ENCODE measurements at places on chromosomes 11 and 22. TPM values are rescaled to one million over a fixed set of nuclear protein-coding genes. Genes with fewer than 3 reads are reported as not detected.
A peak's percentile ranks its signal among the peaks of the same experiment; 100 is the strongest.

- DNase-seq: peak; percentile 93
Observed at GRCh38 chr22:50030297-50031188, 18.0 kb upstream of the IL17REL start.

The MRGPRX3 gene
- total RNA-seq: not detected

The HIC2 gene
- total RNA-seq: 4.8 TPM

GRCh38 chr11:23063276-23063675, 203.0 kb upstream of the CCDC179 start:
- DNase-seq: no peak

DNA sequence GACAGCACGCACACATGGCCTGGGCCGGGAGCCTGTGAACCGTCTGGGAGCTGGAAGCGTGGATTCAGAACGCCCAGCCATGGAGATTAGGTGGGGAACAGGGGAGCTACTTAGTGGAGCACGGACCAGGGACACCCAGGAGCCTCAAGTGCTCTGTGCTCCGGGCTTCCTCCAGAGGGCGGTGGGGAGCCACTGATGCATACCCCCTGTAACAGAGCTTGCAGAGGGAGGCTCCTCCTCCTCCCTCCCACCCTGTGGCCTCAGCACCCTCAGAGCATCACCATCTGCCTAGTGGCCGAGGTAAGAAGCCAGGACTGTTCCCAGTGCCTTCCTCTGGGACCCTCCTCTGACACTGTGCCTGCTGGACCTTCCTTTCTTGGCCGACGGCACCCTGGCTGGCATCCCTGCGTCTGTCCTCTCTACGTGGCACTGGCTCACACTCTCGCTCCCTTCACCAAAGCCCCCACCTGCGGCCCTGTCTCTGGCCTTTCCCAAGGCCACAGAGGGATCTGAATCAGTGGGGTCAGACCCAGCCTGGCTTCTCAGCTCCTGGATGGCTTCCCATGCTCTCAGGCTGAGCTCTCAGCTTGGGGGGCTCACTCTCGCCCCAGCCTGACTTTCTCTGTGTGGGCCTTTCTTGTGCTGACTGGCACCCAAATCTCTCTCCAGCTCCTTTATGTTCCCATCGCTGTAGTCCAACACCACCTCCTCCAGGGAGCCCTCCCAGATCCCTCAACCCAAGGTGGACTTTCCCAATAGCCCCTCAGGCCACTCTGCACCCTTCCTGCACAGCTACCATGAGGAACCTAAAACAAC, 780.9 kb downstream of the BRD1 start:
- DNase-seq: no peak

GRCh38 chr11:81772166-81772565, 961.5 kb downstream of the FAM181B start:
- no peak for DNase-seq

- no peak for DNase-seq
Observed at GRCh38 chr11:91998481-91998880, 226.1 kb upstream of the FAT3 start.

GRCh38 chr11:41118521-41118920, 340.9 kb downstream of the LRRC4C start:
- no peak for DNase-seq

- no peak for DNase-seq
Observed at GRCh38 chr11:32358729-32359128, 76.6 kb downstream of the WT1 start.

GRCh38 chr22:23137905-23138561, 3.8 kb downstream of the RSPH14 start:
- DNase-seq: no peak

DNA sequence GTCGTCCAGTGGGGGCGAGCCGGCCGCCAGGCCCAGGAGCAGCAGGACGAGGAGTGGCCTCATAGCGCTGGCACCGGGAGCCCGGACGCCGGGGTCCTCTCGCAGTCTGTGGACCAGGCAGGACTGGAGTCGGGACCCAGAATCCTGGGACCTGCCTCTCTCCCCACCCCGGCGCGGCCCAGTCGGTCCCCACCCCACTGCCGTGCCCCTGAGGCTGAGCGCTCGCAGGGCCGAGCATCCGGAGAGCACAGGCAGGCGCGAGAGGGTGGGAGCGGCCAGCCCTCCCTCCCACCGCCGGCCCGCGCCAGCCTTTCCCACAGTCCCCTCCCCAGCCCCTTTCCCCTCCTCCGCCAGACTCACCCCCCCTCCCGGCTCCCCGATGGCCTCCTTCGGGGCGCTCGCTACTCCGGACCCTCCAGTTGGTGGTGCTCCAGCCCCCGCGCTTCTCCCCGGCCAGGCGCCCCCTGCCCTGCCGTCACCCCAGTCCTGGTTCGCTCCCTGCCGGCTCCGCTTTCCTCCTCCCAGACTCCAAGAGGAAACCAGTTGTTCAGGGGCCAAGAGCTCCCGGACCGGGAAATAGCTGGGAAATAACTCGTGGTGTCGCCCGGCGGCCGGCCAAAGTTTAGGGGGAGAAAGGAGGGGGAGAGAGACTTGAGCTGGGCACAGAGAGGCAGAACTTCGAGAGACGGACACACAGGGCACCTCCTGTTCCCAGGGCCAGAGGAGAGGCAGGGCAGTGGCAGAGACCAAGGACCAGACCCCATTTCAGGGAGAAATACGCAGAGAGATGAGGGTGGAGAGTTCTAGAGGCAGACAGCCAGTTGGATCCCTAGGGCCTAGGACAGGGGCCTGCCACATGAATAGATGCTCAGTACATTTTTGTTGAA, at the start of gene C1QTNF5:
Gene C1QTNF5, minus strand, starts transcription at position 549 of the 887 bp plus-strand sequence. Its CDS starts 486 bp downstream, at position 63.
- DNase-seq: peak; percentile 79

The TMPRSS6 gene
- total RNA-seq: 7.5 TPM

The MPPED2 gene
- 1.1 TPM for total RNA-seq

DNA sequence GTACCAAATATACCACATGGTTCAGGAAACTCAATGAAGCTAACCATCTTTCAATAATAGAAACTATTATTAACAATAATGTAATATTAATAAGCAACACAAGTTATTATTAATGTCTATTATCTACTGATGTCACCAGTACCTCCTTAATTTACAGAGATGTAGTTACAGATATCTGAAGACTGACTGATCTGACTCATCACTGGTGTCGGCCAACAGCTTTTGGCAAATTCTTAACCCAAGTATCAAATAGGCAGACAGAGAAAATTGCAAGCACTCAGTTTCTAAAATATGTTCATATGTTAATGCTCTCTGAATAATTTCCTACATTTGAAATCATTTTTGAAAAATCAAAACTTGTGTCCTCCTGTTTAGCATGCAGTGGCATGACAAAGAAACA, 100.4 kb upstream of the DDI1 start:
- no peak for DNase-seq

DNA sequence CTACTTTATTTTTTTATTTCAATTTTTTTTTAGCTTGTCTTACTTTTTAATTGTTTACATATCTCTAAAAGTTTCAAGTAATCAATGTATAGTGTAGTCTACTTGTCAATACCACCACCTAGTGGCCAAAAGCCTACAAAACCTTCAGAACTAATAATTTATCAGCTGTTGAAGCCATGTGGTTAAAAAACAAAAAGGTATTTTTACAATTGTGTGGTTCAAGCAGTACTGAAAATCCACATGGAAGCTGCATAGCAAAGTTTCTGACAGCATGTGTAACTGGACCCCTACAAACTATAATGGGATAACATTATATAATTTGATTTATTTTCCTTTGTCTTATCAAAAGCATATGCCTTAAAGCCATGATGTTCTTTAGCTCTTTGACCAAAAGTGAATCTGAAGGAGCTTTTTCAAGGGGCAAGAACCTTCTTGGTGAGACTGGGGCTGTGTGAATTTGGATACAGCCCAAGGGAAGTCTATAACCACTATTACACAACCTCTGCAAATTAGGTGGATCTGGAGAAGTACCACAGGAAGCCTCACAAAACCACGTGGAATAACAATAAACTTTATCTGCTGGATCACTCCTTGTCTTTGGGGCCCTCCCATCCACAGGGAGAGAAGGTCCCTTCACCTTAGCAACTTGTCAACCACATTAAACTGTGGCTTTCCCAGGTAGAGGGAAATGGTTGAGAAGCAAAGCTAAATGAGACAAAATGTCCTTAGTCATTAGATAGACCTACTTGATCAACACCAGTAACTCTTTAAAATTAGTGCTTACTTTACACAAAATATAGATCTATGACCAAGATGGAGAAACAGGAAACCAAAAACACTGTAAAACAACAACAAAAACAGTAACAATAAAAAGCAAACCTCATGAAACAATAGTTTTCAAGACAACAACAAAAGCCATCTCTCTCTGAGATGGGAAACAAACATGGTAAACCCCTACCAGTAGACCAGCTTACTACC, 9.9 kb downstream of the NARS2 start:
- no peak for DNase-seq

The CASP5 gene
- total RNA-seq: not detected

The TMEM218 gene
- 17.1 TPM for total RNA-seq

The SOX10 gene
- total RNA-seq: 21.1 TPM

DNA sequence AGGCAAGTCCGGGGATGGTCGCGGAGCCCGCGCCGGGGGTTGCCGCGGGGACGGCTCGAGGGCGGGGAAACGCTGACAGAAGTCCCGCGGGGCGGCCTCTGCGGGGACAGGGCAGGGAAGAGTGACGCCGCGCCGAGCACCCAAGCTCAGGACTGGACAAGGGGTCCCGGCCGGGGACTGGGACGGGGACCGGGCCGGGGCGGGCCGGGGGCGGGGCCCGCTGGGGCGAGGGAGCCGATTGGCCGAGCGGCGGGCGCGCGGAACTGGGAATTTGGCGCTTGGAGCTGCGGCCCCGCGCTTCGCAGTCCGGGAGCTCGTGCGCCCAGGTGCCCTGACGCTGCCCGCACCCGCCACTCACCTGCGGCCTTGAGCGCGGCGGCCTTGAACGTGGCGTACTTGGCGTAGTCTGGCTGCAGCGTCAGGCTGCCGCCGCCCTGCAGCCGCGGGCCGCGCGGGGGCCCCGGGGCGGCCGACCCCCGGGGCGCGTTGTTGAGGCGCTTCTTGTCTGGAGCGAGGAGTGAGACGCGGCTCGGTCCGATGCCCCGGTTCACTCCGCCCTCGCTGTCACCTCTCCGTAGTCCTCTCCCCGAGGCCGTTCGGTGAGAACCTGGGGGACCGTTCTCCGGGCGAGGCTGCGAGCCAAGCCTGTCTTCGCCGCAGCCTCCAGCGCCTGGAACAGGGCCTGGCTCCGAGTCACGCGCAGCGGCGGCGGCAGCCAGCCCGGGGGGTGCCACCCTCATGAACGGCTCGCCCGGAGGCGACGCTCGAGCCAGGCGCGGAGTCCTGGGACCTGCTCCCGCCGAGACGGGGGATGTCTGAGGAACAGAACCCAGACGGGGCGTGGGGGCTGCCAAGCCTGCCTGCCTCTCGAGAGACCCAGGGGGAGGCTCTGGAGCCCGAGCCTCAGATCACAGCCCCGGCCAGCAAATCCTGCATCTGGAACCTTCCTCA, 4.5 kb downstream of the SHISA8 start:
- no peak for DNase-seq

The OTOG gene
- not detected for total RNA-seq

GRCh38 chr11:35138943-35139721, at the start of gene CD44:
Gene CD44 (plus strand): TSS chr11:35139171. CDS start chr11:35139304, 133 bp downstream.
- DNase-seq: peak; percentile 87

The APOBEC3G gene
- 3.9 TPM for total RNA-seq

GRCh38 chr11:117314840-117315239, 1.2 kb downstream of the BACE1 start:
- DNase-seq: no peak

GRCh38 chr11:65919573-65920371, 546 bp downstream of the DRAP1 start:
- no peak for DNase-seq

- peak; percentile 95 for DNase-seq
Observed at GRCh38 chr11:44538375-44539054, 26.9 kb upstream of the CD82 start.

The CEP126 gene
- total RNA-seq: 2.6 TPM

DNA sequence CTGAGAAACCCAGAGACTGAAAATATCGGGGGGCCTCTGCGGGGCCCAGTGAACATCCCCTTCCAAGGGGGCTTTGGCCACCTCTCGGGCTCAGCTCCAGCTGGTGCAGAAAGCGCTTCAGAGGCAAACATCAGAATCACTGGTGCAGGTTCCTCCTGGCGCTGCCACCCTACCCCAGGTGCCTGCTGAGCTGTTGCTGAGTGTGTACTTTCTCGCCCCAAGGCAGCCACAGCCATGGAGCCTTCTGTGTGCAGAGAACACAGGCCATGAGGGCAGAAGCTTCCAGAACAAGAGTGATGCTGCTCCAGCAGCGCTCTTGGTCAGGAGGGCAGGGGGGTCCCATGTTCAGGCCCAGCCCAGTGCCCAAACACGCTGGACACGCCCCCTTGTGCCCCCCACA, 6.3 kb downstream of the DRD4 start:
- DNase-seq: no peak

- no peak for DNase-seq
Observed at GRCh38 chr11:11843211-11843621, 1.4 kb downstream of the USP47 start.

GRCh38 chr11:819129-819931, 616 bp downstream of the PNPLA2 start:
- DNase-seq: peak; percentile 99

DNA sequence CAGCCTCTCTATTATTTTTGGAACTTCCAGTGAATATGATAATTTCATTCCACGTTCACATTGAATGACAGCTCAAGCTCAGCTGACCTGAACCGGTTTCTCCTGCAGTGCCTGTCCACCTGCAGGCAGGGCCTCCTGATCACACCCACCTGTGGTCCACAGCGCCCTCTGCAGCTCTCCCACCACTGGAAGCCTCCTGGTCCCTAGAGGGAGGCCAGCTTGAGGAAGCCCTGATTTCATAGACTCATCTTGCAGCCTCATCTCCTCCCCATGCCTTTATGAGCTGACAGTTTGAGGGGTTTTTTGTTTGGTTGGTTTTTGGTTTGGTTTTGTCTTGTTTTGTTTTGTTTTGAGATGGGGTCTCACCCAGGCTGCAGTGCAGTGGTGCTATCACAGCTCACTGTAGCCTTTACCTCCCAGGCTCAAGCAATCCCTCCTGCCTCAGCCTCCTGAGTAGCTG, 29.9 kb upstream of the MALAT1 start:
- no peak for DNase-seq

DNA sequence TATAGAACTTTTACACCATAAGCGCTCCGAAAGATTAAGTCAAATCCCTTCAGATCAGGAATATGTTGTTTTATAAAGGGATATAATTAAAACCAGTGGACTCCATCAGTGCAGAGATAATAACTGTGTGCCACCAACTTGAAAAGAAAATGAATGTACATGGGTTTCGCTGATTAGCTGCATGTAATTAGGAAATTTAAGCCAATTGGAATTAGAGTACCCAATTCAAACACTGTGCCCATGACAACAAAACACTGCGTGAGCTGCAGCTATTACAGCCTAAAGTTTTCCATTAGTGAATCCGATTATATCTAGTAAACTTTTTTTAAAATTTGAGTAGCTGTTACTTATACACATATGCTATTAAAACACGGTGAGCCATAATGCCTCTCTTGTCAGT, 392.3 kb upstream of the ARHGAP42 start:
- no peak for DNase-seq

GRCh38 chr22:42644422-42645340, 4.3 kb upstream of the ATP5MGL start:
- DNase-seq: no peak

- no peak for DNase-seq
Observed at GRCh38 chr11:125053167-125053566, 9.9 kb upstream of the SLC37A2 start.

- DNase-seq: no peak
Observed at GRCh38 chr11:128717516-128717915, 23.6 kb downstream of the FLI1 start.

GRCh38 chr22:37313376-37314314, 31.3 kb downstream of the CYTH4 start:
- DNase-seq: no peak

- no peak for DNase-seq
Observed at GRCh38 chr22:44107340-44107739, 73.4 kb upstream of the PARVG start.

All from lower leg skin (tissue), 4 donors.